ENCODE measurements at places on chromosomes 2 and 18.
A peak's percentile ranks its signal among the peaks of the same experiment; 100 is the strongest.

GRCh38 chr2:22691666-22692065 is 693.3 kb upstream of the KLHL29 start:
- DNase-seq = no peak

- no peak for DNase-seq
These were observed 700.9 kb downstream of the ERBB4 start for GRCh38 chr2:211837706-211838105.

DNA sequence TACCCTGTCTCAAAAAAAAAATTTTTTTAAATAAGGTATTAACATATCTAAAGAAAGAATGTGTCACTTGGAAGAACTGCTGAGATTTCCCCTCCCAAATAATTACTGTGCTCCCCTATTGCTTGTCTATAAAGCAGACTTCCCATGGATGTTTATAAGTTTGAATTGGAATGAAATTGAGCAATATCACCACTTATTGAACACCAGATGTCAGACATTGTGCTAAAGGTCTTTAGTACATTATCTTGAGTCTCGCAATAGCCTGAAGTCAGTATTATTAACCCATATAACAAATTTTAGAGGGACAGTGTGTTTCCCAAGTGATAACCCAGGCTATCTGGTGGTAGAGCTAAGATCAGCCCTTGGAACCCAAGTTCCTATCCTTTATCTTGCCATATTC is 102.9 kb upstream of the MSH2 start:
- DNase-seq = no peak

DNA sequence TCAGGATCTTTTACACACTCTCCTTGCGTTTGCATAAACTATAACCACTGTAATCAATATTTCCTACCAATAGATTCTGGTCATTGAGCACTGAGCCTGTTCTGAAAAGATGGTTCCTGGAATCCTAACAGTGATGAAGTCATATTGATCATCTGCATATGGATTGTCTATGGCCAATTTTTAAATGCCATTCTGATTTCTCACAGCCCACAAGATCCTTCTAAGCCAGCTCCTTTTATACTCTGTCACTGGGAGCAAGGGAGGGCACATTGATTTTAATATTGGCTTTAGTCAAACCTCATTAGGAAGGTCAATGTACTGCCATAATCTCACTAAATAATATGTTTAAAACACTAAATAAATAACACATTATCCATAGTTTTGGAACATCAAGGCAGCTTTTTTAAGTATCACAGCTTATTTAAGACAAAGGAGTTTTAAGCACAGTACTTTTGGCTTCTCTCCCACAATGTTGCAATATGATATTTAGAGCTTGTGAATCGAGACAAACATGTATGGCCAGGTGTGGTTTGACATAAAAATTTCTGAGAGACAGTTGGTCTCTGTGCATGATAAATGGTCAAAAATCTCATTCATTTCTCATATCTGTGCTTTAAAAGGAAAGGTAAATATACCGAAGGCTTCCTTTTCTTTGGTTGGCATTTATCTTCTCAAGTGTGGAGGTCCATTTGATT is 267.3 kb downstream of the MTX2 start:
- DNase-seq = no peak

DNA sequence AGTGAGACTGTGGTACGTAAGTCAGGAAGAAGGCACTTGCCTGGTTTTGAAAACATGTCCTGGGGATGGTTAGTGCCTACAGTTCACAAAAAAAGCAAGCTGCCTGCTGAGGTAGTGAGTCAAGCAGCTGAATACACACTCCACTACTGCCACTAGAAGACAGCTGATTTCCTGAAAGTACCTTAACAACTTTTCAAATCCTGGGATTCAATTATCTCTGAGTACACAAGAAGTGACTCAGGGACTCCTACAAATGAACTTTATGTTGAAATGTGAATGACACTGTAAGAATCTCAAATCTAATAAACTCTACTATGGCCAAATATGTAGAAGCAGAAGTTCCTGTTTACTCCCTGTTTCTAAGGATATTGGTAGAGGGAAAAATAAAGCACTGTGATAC is 58.0 kb upstream of the ARL5A start:
- DNase-seq = no peak

DNA sequence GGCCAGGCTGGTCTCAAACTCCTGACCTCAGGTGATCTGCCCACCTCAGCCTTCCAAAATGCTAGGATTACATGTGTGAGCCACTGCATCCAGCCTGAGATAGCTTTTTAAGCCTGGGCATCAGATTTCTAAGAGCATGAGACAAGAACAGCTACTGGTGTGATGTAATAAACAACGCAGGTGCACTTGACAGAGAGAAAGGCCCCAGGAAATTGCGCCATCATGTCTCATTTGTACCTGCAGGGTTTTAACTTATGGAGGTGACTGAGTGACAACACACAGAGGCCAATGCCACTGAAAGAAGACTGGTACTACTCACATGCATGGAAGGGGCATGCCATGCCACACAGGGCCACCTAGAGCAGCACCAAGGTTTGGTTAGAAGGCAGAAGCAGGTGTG is 209.4 kb downstream of the SP3 start:
- no peak for DNase-seq

DNA sequence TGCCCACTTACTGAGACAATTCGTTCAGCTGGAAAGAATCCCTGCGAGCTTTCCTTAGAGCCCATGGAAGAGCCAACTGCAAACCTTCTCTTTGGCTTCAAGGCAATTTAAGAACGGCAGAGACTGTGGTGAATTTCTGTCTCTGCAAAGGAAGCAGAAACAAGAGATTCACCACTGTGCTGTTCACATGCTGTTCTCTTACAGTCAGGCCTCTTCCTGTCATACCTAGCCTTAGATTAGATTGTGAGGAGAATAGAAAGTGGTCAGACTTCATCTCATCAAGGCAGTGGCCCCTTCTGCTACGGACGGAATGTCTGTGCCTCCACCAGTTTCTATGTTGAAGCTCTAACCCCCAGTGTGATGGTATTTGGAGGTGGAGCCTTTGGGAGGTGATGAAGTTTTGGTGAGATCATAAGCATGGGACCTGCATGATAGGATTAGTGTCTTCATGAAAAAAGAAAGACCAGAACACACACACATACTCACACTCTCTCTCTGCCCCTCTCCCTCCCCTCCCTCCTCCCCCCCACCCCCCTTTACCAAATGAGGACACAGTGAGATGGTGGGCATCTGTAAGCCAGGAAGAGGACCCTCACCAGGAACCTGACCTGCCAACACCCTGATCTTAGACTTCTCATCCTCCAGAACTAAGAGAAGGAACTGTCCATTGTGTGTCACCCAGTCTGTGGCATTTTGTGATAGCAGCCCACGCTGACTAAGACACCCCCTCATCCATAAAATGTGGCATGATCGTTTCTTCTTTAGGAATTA is 45.6 kb upstream of the NRP2 start:
- DNase-seq = no peak

GRCh38 chr2:84875213-84875560 is 5.7 kb downstream of the TRABD2A start:
- DNase-seq = peak; percentile 6

DNA sequence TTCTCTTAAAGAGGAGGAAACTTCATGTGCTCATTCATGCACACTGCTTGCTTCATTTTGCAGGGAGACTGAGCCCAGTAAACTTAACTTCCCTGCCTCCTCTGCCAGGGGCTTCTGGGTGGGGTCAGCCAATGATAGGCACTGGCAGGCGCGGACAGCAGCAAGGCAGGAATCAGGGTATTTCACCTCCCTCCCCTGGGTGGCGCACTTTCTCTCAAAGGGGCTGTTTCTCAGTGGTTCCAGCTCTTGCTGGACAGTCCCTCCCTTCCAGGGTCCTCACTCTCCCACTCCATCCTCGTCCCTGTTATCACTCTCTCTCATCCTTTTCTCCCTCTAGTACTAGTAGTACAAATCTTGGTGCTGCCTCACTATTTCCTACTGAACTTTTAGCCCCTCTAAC is 320.5 kb upstream of the ZNF521 start:
- no peak for DNase-seq

DNA sequence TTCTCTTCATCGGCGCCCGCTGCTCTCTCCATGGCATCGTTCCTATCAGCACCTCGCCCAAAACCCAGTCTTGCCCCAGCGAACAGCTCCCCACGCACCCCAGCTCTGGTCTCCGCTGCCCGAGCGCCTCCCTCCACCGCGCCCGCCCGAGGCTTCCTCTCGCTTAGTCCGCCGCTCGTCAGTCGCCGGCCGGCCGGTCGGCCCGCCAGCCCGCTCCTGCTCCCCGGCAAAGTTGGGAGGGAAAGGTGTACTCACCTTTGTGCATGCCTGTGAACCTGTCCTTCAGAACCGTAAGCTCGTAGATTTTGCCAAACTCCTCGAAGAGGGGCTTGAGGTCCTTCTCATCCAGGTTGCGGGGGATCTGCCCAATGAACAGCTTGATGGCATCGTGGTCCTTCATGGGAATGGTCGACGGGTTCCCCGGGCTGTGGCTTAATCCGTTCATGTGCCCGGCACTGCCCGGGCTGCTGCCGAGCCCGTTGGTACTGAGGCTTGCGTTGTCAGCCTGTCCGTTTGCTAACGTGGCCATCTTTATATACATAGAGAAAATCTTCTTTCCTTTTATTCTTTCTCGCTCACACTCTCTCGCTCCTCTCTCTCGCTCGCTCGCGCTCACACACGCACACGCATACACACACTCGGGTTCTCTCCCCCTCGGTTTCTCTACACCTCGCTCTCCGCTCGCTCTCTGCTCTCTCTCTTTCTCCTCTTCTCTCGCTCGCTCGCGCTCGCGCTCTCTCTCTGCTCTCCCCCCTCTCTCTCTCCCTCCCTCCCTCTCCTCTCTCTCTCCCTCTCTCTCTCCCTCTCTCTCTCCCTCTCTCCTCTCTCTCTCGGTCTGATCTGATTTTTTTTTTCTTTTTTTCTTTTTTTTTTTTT is at the start of gene CELF4:
CELF4 (minus strand) TSS at position 698 of the 876 bp plus-strand sequence.
- DNase-seq = no peak

Data from left forelimb (tissue), 1 donor.